Fibroblast of gingiva (primary cell): ENCODE measurements at places on chromosomes 6 and 20.

DNA sequence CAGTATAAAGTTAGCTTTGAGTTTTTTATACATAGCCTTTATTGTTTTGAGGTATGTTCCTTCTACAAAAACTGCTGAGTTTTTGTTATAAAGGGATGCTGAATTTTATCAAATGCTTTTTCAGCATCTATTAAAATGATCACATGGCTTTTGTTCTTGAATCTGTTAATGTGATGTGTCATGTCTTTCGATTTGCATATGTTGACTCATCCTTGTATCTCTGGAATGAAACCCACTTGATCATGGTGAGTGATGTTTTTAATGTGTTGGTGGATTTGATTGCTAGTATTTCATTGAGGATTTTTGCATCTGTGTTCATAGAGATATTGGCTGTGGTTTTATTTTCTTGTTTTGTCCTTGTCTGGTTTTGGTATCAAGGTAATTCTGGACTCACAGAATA is 24.7 kb upstream of the BLCAP start:
- no peak for DNase-seq

GRCh38 chr6:6972456-6972855 is 135.3 kb upstream of the RREB1 start:
- no peak for DNase-seq

GRCh38 chr6:14375930-14376329 is 258.4 kb downstream of the CD83 start:
- DNase-seq, result no peak

DNA sequence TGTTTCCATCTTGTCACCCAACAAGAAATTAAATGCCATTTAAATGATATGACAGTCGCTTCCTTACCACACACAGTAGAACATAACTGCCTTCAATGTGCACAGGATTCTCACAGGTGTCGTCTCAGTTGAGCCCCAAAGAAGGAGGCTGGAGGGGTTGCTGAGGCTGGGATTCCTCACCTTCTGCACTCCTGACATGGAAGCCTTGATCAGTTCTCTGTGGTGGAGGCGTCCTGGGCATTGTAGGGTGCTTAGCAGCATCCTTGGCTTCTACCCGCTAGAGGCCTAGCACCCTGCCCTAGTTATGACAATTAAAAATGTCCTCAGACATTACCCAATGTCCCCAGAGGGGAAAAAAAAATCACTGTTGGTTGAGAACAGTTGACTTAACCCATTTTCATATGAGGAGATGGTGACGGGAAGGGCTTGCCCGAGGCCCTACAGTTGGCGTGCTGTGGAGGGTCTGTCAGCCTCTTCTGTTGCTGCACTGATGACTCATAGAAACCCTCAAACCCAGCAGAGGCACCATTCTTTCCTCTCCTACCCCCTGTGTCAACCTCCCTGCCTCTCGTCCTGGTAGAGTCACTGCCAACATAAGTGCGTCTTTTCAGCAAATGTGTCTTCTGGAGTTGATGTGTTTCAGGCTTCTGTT is 19.3 kb upstream of the ZNF831 start:
- no peak for DNase-seq
